ENCODE measurements at places on chromosomes 3 and 15. TPM values are rescaled to one million over a fixed set of nuclear protein-coding genes. Genes with fewer than 3 reads are reported as not detected.

The CFAP91 gene
- 1.6 TPM for total RNA-seq

The GSK3B gene
- total RNA-seq: 36.9 TPM

The SAXO2 gene
- total RNA-seq: not detected

- ATAC-seq: no peak
Observed at GRCh38 chr15:38247336-38247735, 5.3 kb upstream of the SPRED1 start.

DNA sequence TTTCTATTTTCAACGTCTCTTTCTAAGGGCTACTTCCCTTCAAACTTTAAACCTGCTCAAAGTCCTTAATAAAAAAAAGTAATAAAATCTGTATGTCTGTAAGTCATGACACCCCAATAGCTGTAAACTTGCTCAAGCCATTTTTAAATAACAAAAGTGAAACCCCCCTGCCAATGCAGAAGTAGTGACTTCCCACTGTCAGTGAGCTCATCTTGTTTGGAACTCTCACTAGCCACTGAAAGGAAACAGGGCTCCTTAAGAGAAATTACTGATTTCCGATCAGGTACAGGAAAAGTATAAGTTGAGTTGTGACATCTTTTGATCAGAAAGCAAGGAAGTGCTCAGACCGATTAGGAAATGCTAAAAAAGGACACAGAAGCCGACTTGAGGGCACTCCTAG lies 27.6 kb upstream of the GPR171 start:
- ATAC-seq: no peak

GRCh38 chr3:8635631-8636030 lies 9.0 kb downstream of the SSUH2 start:
- no peak for ATAC-seq

Measured in activated T-helper 17 cell treated with anti-CD3 and anti-CD28 coated beads, Interleukin-2, amount 50 U/mL, for 72 hours (primary cell).